ENCODE measurements at places on chromosomes 6 and 20.

DNA sequence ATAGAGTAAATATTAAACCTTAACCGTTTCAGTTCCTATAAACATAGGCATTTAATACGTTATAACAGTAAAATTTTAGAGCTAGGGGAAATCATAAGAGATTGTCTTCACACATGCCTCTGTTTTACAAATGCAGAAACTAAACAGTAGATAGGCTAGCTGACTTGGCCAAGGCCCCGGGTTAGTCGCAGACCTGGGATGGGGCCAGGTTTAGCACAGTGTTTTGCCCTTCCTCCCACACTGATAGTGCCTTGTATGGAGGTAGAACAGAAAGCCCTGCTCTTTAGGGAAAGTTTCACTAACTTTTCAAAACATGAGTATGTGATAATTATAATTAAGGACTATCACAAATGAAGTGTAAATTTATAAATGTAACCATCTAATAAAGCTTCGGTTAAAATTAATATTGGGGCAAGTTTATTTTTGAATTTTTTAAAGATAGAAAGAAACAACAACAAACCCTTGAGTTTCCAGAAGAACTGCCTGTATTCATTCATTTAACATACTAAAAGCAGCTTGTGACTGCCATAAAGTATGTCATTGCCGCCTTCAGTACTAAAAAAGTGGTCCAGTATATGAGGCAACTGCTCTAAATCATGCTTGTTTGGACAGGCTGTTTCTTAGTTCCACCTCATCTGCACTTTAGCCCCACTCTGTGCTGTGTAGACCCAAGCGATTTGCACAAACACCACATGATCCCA, 62.5 kb upstream of the LOC128125822 start:
- H3K27ac ChIP-seq = peak overlapping the region; percentile 70
- H3K4me1 ChIP-seq = no peaks in the 10 kb centered on the region
- H3K27me3 ChIP-seq = no peaks in the 10 kb centered on the region

DNA sequence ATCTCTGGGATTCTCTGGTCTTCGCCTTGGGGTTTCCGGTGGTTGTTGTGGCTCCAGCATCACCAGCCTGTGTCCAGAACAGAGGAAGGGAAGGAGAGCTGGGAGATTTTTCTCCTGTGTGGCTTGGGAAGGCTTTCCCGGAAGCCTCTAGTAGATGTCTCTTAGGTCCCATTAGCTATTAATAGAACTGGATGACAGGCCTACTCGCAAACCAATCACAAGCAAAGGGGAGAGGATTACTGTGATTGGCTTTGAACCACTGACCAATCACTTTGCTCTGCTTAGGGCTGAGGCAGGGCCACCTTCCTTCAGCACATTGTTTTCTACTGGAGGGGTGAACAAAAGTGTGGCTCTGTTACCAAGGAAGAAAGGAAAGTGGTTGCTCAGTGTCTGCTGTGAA, 203.4 kb upstream of the SULF2 start:
- no peak overlapping the region for H3K4me3 ChIP-seq
- no peaks in the 10 kb centered on the region for H3K27me3 ChIP-seq
- peaks cover 23% of the 10 kb centered on the region for H3K4me1 ChIP-seq

GRCh38 chr6:121349596-121349995, 15.3 kb upstream of the TBC1D32 start:
- no peak overlapping the region for H3K27ac ChIP-seq
- H3K4me3 ChIP-seq = no peak overlapping the region
- no peaks in the 10 kb centered on the region for H3K4me1 ChIP-seq

DNA sequence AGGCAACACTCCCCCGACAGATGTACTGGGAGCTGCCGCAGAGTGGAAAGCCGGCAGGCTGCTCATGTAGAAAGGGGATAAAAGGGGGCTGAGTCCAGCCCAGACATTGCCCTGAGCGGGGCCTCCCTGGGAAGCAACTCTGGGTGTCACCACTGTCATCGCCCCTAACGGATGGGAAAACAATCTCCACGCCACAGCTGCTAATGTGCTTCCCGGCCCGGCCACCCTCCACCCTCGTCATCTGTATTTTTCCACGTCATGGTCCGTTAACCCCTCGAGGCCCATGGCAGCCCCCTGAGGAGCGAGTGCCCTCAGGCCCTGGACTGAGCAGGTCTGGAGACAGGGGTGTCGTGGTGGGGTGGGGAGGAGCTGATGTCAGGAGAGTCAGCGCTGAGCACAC, 227.4 kb downstream of the DLL1 start:
- no peaks in the 10 kb centered on the region for H3K4me1 ChIP-seq
- H3K27me3 ChIP-seq = peaks cover 5% of the 10 kb centered on the region
- no peaks in the 10 kb centered on the region for H3K36me3 ChIP-seq
- ATAC-seq = no peak
- H3K4me3 ChIP-seq = no peak overlapping the region

DNA sequence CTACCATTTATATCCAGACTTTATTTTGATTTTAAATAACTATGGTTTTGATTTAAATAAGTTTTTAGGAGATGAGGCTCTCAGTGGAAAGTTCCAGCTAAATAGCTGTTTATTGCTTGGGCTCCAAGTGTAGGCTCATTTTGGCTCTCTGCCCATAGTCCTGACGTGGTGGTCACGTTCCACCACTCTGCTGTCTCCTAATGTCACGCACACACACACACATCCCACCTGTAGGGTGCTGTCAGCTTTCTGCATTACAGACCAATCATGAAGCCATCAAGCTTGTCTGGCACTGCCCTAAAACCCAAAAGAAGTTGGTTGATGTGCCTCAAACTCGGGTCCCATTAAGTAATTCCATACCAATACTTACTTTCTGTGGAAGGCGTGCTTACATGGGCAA, 45.4 kb downstream of the PANK2 start:
- no peak overlapping the region for H3K4me3 ChIP-seq
- no peaks in the 10 kb centered on the region for H3K27me3 ChIP-seq
- peaks cover 7% of the 10 kb centered on the region for H3K4me1 ChIP-seq
- peaks cover 2% of the 10 kb centered on the region for H3K36me3 ChIP-seq
- H3K27ac ChIP-seq = peak overlapping the region; percentile 66

- no peaks in the 10 kb centered on the region for H3K27me3 ChIP-seq
- H3K36me3 ChIP-seq = no peaks in the 10 kb centered on the region
- no peak overlapping the region for H3K27ac ChIP-seq
- H3K4me1 ChIP-seq = no peaks in the 10 kb centered on the region
- no peak overlapping the region for H3K4me3 ChIP-seq
Observed at GRCh38 chr6:149173222-149173621, 144.3 kb upstream of the TAB2 start.

- peaks cover 28% of the 10 kb centered on the region for H3K4me1 ChIP-seq
- H3K4me3 ChIP-seq = peak overlapping the region; percentile 44
- ATAC-seq = peak; percentile 94
- peak overlapping the region; percentile 79 for H3K27ac ChIP-seq
Observed at GRCh38 chr6:42726485-42727086, 4.2 kb upstream of the PRPH2 start.
